CD8-positive, alpha-beta T cell (primary cell): ENCODE measurements at places on chromosomes 7 and 10. TPM values are rescaled to one million over a fixed set of nuclear protein-coding genes. Genes with fewer than 3 reads are reported as not detected.

The SUV39H2 gene
- 2.6 TPM for total RNA-seq

DNA sequence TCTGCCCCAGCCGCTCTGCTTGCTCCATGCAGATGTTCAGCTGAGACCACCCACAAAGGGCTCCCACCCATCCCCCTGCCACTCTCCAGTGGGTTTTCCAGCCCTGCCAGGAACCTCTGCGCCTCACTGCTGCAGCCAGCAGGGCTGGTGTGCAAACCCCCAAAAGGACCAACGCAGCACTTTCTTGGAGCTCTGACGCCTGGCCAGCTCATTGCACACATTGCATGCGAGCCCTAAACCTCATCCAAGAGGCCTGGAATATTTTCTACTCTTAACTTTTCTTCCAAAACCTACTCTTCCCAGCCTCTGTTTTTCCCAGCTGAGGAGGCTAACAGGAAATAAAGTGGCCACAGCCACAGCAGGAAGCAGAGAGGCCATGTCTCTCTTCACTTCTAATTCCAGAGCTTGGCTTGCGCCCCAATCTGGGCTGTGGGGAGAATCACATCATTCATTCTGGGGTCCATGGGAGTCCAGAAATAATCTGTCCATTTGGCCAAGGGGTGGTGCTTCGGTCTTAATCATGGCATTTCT, 4.6 kb upstream of the FAM170B start:
- no peak for DNase-seq

The CROT gene
- total RNA-seq = 7.2 TPM

DNA sequence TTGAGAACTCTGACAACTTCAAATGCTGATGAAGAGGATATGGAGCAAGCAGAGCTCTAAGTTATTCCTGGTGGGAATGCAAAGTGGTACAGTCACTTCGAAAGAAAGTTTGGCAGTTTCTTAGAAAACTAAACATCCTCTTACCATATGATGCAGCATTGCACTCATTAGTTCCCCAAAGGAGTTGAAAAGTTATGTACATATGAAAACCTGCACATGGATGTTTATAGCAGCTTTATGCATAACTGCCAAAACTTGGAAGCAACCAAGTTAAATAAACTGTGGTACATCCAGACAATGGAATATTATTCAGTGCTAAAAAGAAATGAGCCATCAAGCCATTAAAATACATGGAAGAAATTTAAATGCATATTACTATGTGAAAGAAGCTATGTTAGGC, 779.3 kb upstream of the COBL start:
- DNase-seq = no peak

The DDX21 gene
- 175 TPM for total RNA-seq

- DNase-seq = no peak
Observed at GRCh38 chr7:28847176-28847575, 111.0 kb downstream of the TRIL start.

GRCh38 chr10:119399466-119399865, 143.1 kb downstream of the RGS10 start:
- no peak for DNase-seq

The OR2A12 gene
- not detected for total RNA-seq

DNA sequence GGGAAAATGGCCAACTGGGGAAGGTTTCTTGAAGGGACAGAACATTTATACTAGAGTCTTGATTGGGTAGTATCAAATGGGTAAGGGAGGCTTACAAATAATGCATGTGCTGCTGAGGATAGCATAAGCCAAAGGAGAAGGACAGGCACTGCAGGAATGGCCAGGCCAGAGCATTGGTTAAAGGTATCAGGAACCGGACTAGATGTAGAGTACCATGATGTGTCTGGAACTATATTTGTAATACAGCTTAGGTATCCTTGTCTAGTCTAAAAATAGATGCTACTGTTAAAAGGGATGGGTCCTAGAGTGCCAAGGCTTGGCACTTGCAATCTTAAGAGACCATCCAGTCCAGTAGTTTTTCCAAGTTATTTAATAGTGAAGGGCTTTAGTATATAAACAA, 20.3 kb downstream of the TMEM243 start:
- no peak for DNase-seq

DNA sequence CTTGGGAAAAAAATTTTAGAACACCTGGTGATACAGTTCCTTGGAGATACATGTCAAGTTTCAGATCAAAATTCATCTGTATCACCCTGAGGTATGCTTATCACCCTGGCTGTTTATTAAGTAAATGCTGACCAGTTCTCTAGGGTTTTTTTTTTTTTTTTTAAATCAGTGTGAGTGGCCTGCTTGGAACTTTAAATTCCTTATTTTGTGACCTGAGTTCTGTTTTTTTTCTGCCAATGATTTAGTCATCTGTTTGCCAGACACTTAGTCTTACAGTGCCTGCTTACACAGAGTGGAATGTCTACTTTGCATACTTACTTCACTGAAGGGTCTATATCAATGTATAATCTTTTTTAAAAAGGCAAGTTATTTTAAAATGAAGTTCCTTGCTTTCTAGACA, 1.8 kb downstream of the TSPAN13 start:
- no peak for DNase-seq

DNA sequence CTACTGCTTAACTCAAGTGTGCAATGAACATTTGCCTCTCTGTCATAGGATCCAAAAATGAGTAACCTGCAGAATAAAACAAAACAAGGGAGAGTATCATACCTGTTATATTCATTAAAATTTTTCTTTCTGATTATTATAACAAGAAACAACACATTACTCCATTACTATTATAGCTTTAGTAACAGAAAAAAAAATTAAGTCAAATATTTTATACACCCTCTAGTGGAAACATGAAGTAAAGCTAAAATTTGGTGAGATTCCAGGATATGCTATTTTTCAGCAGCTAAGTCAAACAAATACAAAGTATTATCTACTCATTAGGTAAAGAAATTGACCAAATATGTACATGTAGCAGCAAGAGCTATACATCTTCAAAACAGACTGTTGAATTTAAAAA, 56.3 kb downstream of the PDZD8 start:
- DNase-seq = no peak
